ENCODE measurements at places on chromosomes 3 and 15.

GRCh38 chr15:56879502-56879901 is 38.9 kb upstream of the TCF12 start:
- DNase-seq = no peak

GRCh38 chr15:65094294-65094995 is 17.9 kb downstream of the KBTBD13 start:
- DNase-seq = no peak

DNA sequence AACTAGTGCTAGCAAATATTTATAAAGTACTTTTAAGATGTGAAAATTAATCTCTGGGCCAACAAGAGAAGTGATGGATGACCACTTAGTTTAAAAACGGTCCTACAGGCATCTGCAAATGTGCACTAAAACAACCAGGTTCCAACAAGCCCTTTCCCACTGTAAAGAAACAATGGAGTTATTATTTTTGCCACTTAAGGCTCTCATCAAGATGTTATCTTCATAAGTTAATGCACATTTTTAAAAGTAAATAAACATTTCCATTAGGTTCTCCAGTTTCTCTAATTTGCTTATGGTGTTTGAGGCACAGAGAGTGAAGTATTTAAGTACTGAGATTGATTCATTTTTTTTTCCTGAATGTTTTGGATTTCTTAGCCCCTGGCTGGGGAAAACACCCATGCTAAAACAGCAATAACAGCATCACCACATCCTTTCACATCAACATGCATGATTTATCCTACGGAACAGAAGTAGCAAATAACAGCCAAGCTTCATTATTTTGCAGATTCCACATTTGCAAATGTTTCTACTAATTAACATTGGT is 20.8 kb downstream of the ABI3BP start:
- DNase-seq = no peak

- no peak for DNase-seq
Observed at GRCh38 chr3:45084361-45084760, 58.3 kb downstream of the CLEC3B start.

DNA sequence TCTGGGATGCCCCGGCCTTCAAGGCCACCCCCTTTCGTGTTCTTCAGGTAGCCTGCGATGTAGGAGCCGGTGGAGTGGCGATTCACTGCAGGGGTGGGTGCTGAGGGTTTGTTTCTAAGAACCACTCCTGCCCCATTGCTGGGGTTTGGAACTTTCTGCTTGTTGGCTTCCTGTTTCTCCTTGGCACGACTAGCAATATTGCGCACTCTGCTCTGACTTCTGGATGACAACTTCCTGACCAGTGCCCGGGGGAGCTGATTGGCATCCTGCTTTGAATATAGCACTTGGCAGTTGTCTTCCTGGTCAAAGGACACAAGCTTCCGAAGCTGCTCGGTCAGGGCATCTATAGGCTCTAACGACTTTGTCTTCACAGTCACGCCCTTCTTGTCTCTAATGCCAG is 187.6 kb upstream of the STRIT1 start:
- DNase-seq = no peak

DNA sequence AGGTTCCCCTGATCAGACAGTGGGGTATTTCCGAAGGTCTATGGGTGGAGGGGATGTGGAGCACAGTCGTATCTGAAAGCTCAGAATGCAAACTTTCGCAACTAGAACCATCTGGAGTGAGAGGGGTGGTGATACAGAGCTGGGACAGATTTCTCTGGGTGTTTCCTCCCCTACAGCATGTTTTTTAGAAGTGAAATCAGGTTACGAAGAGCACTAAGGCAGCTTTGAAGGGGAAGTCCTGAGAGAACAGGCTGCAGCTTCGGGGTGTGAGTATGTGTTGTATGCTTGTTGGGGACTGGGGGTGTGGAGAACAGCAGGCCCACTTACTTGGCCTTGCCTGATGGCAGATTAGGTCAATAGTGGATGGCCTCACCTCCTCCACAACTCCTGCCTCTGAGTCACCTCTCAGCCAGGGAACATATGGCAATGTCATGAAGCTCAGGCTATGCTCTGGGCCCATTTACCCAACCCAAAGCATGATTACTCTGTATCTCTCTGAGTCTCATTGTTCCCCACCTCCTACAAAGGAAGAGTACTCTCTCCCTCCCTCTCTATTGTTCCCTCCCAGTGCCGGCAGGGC is 107.2 kb upstream of the RASGRP1 start:
- no peak for DNase-seq

- DNase-seq = no peak
Observed at GRCh38 chr3:157086060-157086750, 73.7 kb downstream of the CCNL1 start.

DNA sequence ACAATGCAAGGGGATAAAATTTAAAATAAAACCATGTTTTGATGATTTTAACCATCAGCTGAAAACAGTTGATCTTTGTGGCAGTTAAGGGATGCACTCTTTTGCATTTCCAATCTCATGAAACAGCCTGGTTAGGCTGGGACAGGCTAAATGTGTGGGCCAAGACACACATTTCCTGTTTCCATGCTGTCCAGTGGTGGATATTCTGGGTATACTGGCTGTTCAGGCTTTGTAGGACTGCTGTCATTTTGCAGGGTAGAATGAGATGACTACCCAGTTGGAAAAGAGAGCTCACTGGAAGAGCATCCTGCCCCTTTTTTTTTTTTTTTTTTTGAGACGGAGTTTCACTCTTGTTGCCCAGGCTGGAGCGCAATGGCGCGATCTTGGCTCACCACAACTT is 42.0 kb upstream of the IP6K2 start:
- DNase-seq = no peak

GRCh38 chr15:85587707-85588411 is 206.9 kb downstream of the KLHL25 start:
- no peak for DNase-seq

GRCh38 chr3:141009496-141009895 is 41.7 kb upstream of the SPSB4 start:
- DNase-seq = no peak

DNA sequence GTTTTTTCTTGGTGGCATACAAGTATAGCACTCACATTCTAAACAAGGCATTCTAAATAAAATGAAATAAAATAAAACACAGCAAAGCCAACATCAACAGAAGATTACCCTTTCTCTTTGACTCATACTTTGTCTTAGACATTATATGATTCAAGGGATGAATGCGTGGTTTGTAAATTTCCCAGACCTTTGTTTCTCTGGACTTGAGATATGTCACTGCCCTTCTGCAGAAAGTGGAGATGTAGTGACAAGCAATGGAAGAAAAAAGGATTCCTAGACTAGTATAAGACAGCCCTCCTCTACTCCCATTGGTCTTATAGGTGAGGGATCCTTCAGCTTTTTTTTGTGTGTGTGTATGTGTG is 22.4 kb downstream of the NANOGP8 start:
- DNase-seq = no peak

DNA sequence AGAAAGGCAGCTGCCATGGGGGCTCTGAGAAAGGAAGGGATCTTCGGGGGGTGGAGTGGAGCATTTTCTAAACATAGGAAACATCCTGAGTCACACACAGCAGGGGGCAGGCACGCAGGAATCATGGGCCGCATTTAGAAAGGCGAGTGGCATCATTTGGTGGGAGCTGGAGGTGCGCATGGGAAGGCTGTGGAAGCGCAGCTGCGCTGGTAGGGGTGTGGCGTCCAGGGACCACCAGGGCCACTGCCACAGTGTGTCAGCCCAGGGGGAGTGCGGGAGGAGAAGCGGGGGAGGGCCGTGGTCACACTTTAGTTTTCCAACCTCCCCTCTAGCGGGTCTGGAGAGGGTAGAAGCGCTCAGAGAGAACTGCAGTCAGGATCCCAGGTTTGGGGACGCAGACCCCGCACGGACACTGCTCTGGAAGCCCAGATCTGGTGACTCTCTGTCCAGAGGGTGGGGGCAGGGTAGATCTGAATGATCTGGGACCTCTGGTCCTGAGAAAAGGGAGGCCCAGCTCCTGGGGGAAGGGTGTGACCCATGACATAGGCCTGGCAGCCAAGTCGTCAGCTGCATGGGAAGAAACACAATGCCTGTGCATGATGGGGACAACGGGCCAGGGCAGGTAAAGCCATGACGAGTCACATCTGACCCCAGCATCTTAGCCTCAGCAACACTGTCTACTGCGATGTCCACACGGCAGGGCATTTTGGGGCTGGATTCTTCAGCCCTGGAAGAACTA is 88.0 kb upstream of the IQSEC1 start:
- no peak for DNase-seq

DNA sequence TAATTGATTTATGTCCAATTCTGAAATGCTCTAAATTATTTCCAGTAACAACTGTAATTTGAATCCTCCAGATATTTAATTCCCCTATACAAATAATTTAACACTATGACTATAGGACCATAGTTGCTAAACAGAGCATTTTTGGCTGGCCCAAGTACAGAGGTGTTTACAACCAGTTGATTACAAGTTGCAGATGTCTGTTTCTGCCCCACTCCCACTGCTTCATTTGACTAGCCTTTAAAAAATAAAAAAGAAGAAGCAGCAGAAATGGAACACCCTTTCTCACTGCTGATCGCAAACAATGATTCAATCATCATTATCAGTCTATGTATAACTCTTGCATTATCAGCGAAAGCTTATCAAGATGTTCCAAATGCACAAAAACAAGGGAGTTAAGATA is 54.6 kb downstream of the SENP7 start:
- no peak for DNase-seq

DNA sequence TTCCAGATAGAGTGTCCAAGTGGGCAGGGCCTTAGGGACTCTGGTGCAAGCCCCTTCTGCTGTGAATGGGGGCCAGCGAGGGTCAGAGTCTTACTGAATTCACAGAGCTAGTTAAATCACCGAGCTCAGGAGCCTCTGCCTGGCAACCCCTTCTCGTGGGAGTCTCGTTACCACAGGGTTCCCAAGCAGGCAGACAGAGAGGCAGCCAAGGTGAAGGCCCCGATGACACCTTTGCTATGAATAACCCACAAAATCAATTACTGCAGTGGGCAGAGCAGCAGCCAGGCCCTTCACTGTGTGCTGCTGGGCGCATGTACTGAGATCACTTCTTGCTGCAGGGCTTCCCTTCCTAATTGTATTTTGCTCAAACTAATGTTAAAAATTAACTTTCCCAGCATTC is 56.9 kb downstream of the SPSB4 start:
- DNase-seq = no peak

GRCh38 chr3:43606284-43606683 is 15.5 kb downstream of the ANO10 start:
- DNase-seq = no peak

DNA sequence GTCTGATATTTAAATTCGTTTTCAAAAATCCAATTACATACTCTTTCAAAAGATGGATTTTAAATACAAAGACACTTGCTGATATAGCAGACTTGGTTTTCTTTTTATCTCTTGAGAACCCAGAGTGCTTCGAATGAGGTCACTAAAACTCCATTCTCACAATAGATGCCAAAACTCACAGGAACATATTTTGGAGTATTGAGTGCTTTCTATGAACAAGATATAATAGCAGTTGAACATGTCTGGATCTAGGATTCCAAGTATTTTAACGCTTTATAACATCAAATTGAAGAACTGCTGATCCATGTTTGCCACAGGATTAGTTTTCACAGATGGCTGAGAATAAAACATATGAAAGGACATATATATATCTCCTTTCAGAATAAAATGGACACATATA is 113.2 kb downstream of the SAMMSON start:
- no peak for DNase-seq

DNA sequence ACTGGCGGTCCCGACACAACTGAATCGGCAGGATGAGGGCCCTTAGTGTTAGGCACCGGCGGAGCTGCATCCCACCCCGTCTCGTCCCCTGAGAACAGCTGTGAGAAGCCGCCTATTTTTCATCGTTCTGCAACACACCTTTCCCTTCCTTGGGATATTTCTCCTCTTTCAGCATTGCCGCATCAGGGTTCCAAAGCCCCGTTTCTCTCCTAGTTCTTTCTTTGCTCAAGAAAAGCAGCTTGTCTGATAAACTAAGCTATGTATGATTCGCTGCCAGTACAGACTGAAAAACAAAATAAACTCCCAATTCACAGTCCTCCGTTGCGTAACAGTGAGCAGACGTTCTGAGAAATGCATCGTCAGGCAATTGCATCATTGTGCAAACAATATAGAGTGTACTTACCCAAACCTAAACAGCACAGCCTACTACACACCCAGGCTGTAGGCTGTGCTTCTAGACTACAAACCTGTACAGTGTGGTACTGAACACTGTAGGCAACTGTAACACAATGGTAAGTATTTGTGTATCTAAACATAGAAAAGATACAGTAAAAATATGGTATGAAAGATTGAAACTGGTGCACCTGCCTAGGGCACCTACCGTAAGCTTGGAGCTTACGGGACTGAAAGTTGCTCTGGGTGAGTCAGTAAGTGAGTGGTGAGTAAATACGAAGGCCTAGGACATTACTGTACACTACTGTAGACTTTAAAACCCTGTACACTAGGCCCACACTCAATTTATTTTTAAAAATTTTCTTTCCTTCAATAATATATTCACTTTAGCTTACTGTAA is 8.9 kb upstream of the ADAMTS17 start:
- no peak for DNase-seq

DNA sequence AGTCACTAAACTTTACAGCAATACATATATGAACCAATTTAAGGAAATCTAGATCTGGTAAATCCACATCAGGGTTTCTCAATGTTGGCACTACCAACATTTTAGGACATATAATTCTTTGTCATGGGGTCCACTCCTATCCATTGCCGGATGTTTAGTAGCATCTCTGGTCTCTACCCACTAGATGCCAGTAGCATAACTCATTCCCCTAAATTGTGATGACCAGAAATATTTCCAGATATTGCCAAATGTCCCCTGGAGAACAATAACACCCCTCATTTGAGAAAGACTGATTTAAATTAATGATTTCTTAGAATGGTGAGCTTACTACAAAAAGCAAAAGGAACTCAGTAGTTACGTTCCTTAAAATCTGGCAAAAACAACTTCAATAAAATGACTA is 23.1 kb upstream of the ANKRD28 start:
- no peak for DNase-seq

DNA sequence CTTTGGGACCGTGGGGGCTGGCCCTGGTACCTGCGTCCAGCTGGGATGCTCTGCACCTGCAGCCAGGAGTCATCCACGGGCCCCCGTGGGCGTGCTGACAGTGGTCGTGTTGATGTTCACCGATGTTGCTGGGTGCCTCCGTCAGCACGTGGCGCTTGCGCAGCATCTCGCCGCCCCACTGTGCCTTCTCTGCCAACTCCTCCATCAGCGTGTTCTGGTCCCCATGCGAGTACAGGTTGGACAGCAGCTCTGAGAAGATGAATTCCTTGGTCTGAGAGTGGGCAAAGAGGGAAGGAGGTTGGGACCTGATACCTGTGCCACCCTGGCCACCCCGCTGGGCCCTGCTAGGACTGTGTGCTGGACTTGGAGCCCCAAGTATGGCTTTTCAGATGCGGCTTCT is 61.4 kb downstream of the ADAMTS7 start:
- no peak for DNase-seq

DNA sequence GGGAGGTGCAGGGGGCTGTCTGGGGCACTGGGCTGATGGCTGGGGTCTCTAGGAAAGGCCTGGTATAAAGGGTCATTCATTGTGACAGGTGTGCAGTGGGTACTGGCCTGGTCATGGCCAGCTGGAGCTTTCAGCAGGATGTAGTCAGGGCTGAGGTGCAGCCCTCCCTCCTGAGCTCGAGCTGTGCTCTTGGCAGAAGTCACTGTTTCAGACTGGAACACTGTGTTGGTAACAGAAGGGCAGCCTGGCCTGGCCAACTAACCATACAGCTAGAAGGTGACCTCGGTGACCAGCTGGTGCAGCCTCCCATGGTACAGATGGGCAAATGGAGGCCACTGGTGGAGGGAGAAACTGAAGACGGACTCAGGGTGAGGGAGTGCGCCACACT is 34.4 kb upstream of the LCTL start:
- no peak for DNase-seq

GRCh38 chr3:100429187-100429716 is 27.9 kb downstream of the LNP1 start:
- no peak for DNase-seq

GRCh38 chr3:104214937-104215336 is 1151.8 kb upstream of the ALCAM start:
- no peak for DNase-seq

All from NCI-H2107 (cell line).